ENCODE measurements at places on chromosomes 12 and 14.
A peak's percentile ranks its signal among the peaks of the same experiment; 100 is the strongest.

GRCh38 chr14:37870170-37870569 is 274.7 kb downstream of the TTC6 start:
- H3K36me3 ChIP-seq: no peaks in the 10 kb centered on the region
- no peak for DNase-seq
- H3K4me3 ChIP-seq: no peak overlapping the region
- H3K4me1 ChIP-seq: peaks cover 33% of the 10 kb centered on the region

DNA sequence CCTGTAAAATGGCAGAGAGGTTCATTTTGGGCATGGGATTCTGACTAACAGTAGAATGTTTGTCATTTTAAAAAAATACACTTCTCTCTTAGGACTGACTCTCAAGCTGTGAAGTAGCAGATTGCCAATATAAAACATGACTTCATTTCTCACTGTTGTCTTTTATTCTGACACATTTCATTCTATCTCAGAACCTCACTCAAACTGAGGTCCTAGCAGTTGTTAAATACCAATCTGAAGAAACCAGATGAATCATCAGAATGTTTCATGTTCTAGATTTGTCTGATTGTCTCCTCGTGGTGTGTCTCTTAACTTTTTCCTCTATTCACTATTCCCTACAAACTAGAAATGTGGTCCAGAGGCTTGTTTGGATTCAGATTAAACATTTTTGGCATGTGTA is 276.5 kb upstream of the NPAS3 start:
- DNase-seq: peak; percentile 23
- H3K27ac ChIP-seq: no peak overlapping the region
- H3K4me3 ChIP-seq: no peak overlapping the region
- H3K4me1 ChIP-seq: peaks cover 10% of the 10 kb centered on the region
- H3K36me3 ChIP-seq: no peaks in the 10 kb centered on the region
- no peaks in the 10 kb centered on the region for H3K27me3 ChIP-seq

- H3K27me3 ChIP-seq: no peaks in the 10 kb centered on the region
- no peak overlapping the region for H3K4me3 ChIP-seq
- peaks cover 6% of the 10 kb centered on the region for H3K36me3 ChIP-seq
- no peaks in the 10 kb centered on the region for H3K4me1 ChIP-seq
- DNase-seq: no peak
- H3K27ac ChIP-seq: no peak overlapping the region
Measured at GRCh38 chr12:106997916-106998315, 11.0 kb upstream of the MTERF2 start.

- H3K27me3 ChIP-seq: peaks cover 35% of the 10 kb centered on the region
- H3K4me3 ChIP-seq: no peak overlapping the region
- H3K36me3 ChIP-seq: no peaks in the 10 kb centered on the region
- DNase-seq: no peak
- H3K4me1 ChIP-seq: no peaks in the 10 kb centered on the region
Measured at GRCh38 chr14:105531894-105532623, 5.7 kb downstream of the TMEM121 start.

DNA sequence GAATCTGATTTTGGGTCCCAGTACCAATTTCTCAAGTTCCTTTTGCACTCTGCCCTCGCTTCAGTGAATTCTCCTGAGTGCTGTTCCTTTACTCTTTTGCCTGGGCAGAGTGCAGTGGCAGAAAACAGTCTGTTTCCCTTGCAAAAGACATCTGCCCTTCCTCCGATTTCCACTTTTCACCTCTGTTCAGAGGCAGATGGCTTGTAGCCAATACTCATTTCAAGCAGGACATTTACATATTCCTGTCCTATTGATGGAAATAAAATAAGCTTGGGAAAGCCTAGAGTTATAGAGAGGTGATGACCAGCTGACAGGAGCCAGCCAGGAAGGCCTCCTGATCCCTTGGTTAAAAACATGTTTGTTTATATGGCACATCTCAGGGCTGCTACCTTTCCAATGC is 111.0 kb downstream of the SLC8A3 start:
- no peaks in the 10 kb centered on the region for H3K4me1 ChIP-seq
- no peaks in the 10 kb centered on the region for H3K36me3 ChIP-seq
- peaks cover 53% of the 10 kb centered on the region for H3K27me3 ChIP-seq
- no peak overlapping the region for H3K27ac ChIP-seq
- no peak for DNase-seq
- no peak overlapping the region for H3K4me3 ChIP-seq

- no peak overlapping the region for H3K4me3 ChIP-seq
- no peak for DNase-seq
- peaks cover 9% of the 10 kb centered on the region for H3K36me3 ChIP-seq
- no peak overlapping the region for H3K27ac ChIP-seq
- no peaks in the 10 kb centered on the region for H3K4me1 ChIP-seq
Measured at GRCh38 chr12:119829439-119829838, 47.7 kb downstream of the CIT start.

DNA sequence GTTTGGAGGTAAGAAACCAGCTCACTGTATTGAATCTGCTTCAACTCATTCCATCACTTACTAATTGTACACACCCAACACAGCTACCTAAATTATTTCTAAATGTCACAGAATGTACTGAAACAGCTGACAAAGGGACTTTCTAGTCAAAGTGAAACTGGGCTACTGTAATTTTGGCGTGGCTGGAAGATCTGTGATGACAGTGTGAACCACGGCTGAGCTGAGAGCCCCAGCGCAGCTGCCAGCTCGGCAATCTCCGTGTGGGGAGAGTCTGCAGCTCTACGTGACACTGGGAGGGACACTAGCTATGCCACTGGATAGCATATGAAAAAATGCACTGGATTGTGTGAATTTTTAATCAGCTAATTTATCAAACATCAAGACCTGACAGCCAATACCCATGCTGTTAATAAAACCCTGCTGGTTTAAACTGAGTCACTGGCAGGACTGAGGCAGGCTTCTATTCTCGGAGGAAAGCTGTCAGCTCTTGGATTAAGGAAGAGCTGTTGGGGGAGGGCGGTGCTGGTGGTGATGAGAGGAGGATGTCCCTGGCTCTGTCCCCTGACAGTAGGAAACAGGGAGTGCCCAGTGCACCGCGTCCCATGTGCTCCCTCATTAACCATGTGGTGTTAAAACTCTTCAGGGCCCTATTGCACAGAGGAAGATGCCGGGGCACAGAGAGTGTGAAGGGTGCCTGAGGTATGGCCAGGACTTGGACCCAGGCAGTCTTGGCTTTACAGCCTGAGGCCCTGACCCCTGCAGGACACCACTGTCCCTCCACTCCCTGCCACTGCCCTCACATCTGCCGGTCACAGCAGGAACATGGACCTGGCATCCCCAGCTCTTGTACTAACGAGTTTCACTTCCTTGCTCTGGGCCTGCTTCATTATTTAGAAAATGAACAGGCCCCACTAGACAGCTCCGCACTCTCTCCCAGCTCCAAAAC is 13.3 kb downstream of the SLC15A4 start:
- no peak overlapping the region for H3K27ac ChIP-seq
- peaks cover 81% of the 10 kb centered on the region for H3K36me3 ChIP-seq
- peaks cover 13% of the 10 kb centered on the region for H3K4me1 ChIP-seq
- H3K27me3 ChIP-seq: no peaks in the 10 kb centered on the region
- peak overlapping the region; percentile 36 for H3K4me3 ChIP-seq

GRCh38 chr14:20350282-20350681 is 6.8 kb downstream of the PARP2 start:
- H3K36me3 ChIP-seq: peaks cover 97% of the 10 kb centered on the region
- no peak overlapping the region for H3K4me3 ChIP-seq
- H3K27me3 ChIP-seq: no peaks in the 10 kb centered on the region
- no peaks in the 10 kb centered on the region for H3K4me1 ChIP-seq

DNA sequence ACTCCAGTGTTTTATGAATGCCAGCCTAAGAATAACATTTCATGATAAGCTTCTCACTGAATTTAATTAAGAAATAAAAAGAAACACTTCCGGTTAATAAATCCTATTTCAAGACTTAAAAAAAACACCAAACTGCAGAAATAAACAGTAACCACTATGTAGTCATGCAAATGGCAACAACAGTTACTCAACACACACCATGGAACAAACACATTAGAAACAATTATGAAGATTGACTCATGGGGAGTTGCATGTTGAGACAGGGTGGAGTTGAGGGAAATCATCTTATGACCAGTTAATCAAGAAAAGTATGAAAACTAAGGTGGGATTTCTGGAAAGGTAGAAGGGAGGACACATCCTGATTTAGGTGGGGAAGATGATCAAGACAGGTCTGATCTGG is 52.7 kb downstream of the PLBD1 start:
- peak; percentile 48 for DNase-seq
- no peaks in the 10 kb centered on the region for H3K27me3 ChIP-seq
- no peak overlapping the region for H3K4me3 ChIP-seq
- H3K36me3 ChIP-seq: no peaks in the 10 kb centered on the region
- H3K4me1 ChIP-seq: peaks cover 12% of the 10 kb centered on the region

DNA sequence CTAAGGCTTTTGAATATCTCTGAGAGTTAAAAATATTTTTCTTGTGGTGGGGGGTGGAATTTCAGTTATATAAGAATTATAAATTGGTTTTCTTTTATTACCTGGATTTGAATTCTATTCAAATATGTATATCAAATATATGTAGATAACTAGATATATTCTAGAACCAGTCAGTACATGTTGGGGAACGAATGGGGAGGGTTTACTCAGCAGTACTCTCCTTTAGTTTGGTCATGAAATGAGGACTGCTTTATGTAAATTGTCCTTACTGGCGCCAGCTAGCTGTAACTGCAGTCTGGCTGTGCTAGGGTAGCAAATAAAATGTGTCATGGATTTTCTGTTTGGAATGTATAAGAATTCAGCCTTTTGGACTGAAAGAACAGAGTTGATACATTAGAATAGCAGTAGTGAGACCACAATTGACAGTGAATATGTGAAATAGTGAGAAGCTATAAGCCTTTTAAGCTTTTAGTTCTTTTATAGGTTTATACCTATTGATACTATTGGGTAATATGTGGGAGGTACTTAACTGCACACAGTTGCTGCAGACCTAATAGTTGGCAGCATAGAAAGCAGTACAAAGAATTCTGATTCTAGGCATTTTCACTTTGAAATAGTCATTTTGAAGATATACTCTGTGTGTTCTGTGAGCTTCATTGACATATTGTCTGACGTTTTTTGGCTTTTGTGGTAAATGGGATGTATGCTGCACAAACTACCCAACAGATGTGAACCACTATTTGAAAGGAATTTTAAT is 29.0 kb downstream of the ATF7IP start:
- H3K27me3 ChIP-seq: no peaks in the 10 kb centered on the region
- DNase-seq: peak; percentile 77
- peaks cover 18% of the 10 kb centered on the region for H3K4me1 ChIP-seq
- H3K27ac ChIP-seq: peak overlapping the region; percentile 82

DNA sequence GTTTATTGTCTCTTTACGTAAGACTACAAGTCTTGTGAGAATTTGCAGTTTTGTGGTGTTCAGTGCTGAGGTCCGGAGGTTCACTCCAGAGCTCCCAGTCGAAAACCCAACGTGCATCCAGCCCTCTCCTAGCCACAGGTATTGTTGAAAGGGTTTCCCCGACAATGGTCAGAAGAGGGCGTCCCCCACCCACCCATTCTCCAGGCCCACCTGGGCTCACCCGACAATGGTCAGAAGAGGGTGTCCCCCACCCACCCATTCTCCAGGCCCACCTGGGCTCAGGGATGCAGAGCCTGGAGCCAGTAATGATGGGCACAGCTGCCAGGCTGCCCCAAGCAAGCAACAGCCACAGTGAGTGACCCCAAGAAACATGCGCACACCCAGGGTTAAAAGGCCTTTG is 126.8 kb upstream of the EVL start:
- H3K4me3 ChIP-seq: no peak overlapping the region
- no peak overlapping the region for H3K27ac ChIP-seq
- no peaks in the 10 kb centered on the region for H3K4me1 ChIP-seq
- DNase-seq: no peak
- H3K36me3 ChIP-seq: no peaks in the 10 kb centered on the region

GRCh38 chr12:16163146-16163545 is 114.3 kb downstream of the SLC15A5 start:
- H3K27ac ChIP-seq: no peak overlapping the region
- no peak overlapping the region for H3K4me3 ChIP-seq
- no peaks in the 10 kb centered on the region for H3K36me3 ChIP-seq
- no peak for DNase-seq
- H3K4me1 ChIP-seq: peaks cover 3% of the 10 kb centered on the region

- no peak for DNase-seq
- H3K4me1 ChIP-seq: no peaks in the 10 kb centered on the region
- no peak overlapping the region for H3K4me3 ChIP-seq
- H3K36me3 ChIP-seq: peaks cover 5% of the 10 kb centered on the region
- no peaks in the 10 kb centered on the region for H3K27me3 ChIP-seq
- H3K27ac ChIP-seq: no peak overlapping the region
Measured at GRCh38 chr14:102917056-102917385, 5.4 kb upstream of the AMN start.

- no peak overlapping the region for H3K27ac ChIP-seq
- no peaks in the 10 kb centered on the region for H3K36me3 ChIP-seq
- H3K4me3 ChIP-seq: no peak overlapping the region
- no peak for DNase-seq
- H3K4me1 ChIP-seq: no peaks in the 10 kb centered on the region
Measured at GRCh38 chr12:108102363-108102762, 26.7 kb upstream of the WSCD2 start.

- no peaks in the 10 kb centered on the region for H3K4me1 ChIP-seq
- H3K4me3 ChIP-seq: no peak overlapping the region
- no peak overlapping the region for H3K27ac ChIP-seq
- no peaks in the 10 kb centered on the region for H3K36me3 ChIP-seq
Measured at GRCh38 chr14:63737582-63738006, 9.7 kb upstream of the SGPP1 start.

- DNase-seq: peak; percentile 75
- H3K4me1 ChIP-seq: no peaks in the 10 kb centered on the region
- no peaks in the 10 kb centered on the region for H3K36me3 ChIP-seq
- peaks cover 1% of the 10 kb centered on the region for H3K27me3 ChIP-seq
- H3K27ac ChIP-seq: no peak overlapping the region
Measured at GRCh38 chr14:76876076-76876475, 49.9 kb downstream of the LRRC74A start.

- DNase-seq: no peak
- no peaks in the 10 kb centered on the region for H3K27me3 ChIP-seq
- H3K36me3 ChIP-seq: no peaks in the 10 kb centered on the region
Measured at GRCh38 chr14:92750994-92751400, 2.6 kb upstream of the LGMN start.

GRCh38 chr12:92759634-92760268 is 57.0 kb downstream of the PLEKHG7 start:
- H3K36me3 ChIP-seq: no peaks in the 10 kb centered on the region
- no peak overlapping the region for H3K4me3 ChIP-seq
- no peaks in the 10 kb centered on the region for H3K27me3 ChIP-seq
- peak; percentile 93 for DNase-seq

DNA sequence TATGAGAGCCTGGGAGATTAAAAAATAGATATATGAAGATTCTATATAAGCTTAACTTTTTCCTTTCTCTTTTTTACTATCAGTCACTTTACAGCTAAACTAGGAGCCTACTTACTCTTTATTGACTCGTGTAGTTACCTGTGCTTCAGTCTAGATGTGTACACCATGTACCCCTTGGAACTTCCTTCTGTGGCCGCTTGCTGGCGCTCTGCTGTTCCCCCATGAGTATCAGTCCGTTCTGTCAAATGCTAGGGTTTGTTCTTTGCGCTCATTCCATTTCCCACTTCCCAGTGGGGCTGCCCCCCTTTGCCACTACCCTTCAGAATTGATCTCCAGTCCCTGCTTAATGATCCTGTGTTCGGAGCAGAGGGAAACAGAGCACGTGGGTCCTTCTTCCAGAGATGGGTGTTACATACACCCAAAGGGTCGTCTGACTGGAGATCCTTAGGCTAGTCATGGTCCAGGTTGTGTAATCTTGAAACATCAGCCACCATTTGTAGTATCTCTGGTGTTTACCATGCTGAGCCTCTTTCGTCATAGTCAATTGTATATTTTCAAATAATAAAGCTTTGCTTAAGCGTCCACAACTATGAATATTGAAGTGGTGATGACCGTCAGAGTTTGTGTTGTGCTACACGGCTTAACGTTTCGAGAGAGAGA is 160.0 kb downstream of the FBXL14 start:
- DNase-seq: no peak
- no peaks in the 10 kb centered on the region for H3K27me3 ChIP-seq
- H3K36me3 ChIP-seq: no peaks in the 10 kb centered on the region
- H3K4me3 ChIP-seq: no peak overlapping the region
